Ascending aorta (tissue), 2 donors: ENCODE measurements at places on chromosomes 11 and 22.

- DNase-seq = no peak
These were observed 13.0 kb downstream of the ZBED4 start for GRCh38 chr22:49866646-49867045.

DNA sequence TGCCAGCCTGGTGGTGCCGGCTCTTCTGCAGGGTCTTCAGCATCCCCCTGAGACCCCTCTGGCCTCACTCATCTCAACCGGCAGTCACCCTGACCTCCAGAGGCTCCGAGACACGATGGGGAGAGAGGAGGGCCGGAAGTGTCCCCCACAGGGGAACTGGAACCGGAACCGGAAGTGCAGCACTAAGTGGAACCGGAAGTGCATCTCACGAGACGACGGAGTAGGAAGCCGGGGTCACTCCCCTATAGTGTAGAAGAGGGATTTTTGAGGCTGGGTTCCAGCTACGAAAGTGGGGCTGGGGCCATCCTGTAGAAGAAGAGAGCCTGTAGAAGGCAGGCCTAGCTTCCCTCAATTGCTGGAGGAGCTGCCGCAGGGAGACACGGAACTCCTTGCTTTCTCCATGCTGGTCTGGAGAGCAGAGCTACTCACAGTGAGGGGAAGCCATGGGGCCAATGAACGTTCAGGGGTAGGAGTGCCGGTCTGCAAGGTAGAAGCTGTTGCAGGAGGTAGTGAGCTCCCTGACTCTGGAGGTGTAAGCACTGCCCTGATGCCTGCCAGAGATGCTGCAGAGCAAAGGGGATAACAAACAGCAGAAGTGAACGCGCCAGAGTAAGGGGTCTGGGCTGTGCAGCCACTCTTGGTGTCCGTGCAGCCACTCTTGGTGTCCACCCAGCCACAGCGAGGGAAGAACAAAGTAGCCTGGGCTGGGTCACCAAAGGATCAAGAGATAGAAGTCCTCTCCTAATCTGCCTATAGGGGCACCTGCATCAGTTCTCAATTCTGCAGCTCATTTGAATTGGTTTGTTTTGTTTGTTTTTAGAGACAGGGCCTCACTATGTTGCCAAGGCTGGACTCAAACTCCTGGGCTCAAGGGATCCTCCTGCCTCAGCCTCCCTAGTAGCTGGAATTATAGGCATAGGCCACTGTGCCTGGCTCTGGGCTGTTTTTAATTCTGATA lies 21.9 kb downstream of the SCUBE1 start:
- no peak for DNase-seq

DNA sequence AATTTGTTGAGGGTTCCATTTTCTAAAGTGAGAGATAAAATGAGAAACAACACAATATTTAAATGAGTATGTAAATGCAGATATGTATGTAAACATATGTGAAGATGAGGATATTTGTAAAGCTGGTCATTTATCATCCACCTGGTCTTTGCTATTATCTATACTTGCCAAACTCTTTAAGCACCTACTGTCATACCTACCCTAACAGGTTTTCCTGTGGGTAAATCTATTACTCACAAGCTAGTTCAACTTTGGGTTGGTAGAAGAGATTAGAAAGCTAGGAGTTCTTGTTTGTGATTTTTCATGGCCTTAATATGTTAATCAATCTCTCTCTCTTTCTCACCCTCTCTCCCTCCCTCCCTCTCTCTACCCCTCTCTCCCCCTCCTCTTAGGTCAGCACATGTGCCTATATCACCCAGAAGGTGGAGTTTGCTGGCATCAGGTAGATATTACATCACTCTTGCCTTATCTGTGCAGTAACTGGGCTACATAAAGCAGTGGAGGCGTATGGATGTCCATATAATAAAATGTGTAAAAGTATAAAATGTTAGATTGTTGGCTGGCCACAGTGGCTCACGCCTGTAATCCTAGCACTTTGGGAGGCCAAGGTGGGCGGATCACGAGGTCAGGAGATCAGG lies 14.7 kb downstream of the DEPDC5 start:
- DNase-seq = no peak

DNA sequence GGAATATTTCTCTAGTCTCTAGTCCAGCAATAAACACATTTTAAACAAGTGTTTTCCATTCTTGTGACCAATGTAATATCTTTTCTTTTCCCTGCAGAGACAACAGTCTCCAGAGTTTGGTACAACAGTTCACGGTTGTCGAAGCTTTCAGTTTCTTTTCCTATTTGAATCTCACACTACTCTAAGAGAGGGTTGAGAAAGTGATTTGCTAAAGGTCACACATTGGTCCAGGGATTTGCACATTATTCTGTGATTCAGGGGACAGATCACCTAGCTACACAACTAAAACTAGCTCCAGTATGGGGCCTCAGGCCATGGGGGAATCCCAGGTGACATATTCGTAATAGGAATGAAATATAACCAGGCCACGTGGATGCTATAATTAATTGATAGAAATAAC lies 132.5 kb downstream of the HIPK3 start:
- no peak for DNase-seq

DNA sequence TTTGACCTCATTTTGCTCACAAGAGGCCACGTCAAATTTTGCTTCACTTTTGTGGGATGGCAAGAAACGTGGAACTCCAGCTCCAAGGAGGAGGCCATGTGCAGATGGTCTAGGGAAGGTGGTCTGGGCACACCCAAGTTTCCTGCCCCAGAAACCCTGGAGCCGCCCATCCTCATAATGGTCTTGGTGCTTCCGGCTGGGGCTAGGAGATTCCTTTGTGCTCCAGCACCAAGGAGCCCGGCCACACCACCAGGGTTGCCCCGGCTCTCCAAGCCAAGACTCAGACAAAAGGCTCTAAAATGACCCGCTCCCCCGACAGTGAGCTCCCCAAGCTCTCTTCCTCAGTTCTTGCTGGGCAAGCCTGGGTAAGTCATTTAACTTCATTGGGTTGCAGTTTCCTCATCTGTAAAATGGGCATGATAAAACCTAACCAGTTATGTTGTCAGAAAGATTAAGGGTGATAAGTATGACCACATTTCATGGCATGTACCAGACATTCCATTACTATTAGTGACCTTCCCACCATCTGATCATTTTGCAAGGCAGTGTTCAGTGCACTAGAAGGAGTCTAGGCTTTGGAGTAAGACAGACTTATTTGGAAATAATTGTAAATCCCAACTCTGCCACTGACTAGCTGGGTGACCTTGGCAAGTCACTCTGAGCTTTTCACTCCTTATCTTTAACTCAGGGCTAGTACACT lies 23.3 kb downstream of the DKK3 start:
- no peak for DNase-seq
